ENCODE measurements at places on chromosomes 7 and 10. TPM values are rescaled to one million over a fixed set of nuclear protein-coding genes. Genes with fewer than 3 reads are reported as not detected.

GRCh38 chr10:33315891-33316290, 18.6 kb downstream of the NRP1 start:
- no peak overlapping the region for H3K4me3 ChIP-seq
- peaks cover 8% of the 10 kb centered on the region for H3K4me1 ChIP-seq
- no peaks in the 10 kb centered on the region for H3K27me3 ChIP-seq
- DNase-seq: no peak

Gene PDK4
- polyA plus RNA-seq: 0.10 TPM

Gene UTF1
- polyA plus RNA-seq: not detected

GRCh38 chr10:4637657-4638056, 188.3 kb upstream of the AKR1E2 start:
- no peak overlapping the region for H3K4me3 ChIP-seq
- no peaks in the 10 kb centered on the region for H3K36me3 ChIP-seq
- H3K4me1 ChIP-seq: no peaks in the 10 kb centered on the region
- H3K27me3 ChIP-seq: no peaks in the 10 kb centered on the region
- no peak for DNase-seq

DNA sequence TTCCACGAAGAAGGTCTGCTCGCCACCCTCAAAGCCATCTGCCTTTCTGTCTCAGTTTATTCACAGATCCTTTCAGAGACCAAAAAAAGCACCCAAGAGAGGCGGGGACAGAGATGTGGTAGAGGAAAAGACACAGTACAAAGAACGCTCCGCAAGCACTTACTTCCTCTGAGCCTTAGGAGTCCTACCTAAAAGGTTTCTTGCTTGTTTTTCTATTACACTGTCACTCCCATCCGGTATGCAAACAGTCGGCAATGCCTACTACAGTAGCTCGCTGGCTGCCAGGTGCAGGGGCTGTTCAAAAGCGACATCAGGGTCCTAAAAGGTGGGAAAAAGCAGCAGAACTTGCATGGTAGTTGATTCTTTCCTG, 816 bp downstream of the TECPR1 start:
- H3K27ac ChIP-seq: no peak overlapping the region
- peaks cover 19% of the 10 kb centered on the region for H3K4me1 ChIP-seq
- no peaks in the 10 kb centered on the region for H3K27me3 ChIP-seq
- peak overlapping the region; percentile 79 for H3K4me3 ChIP-seq
- no peak for DNase-seq

- DNase-seq: no peak
- no peak overlapping the region for H3K4me3 ChIP-seq
- H3K4me1 ChIP-seq: peaks cover 7% of the 10 kb centered on the region
- H3K27ac ChIP-seq: peak overlapping the region; percentile 98
- no peaks in the 10 kb centered on the region for H3K27me3 ChIP-seq
Measured at GRCh38 chr10:120607710-120608703, 151.0 kb downstream of the PLPP4 start.

Gene TMEM270
- polyA plus RNA-seq: 0.71 TPM

Gene POT1
- polyA plus RNA-seq: 18.1 TPM

DNA sequence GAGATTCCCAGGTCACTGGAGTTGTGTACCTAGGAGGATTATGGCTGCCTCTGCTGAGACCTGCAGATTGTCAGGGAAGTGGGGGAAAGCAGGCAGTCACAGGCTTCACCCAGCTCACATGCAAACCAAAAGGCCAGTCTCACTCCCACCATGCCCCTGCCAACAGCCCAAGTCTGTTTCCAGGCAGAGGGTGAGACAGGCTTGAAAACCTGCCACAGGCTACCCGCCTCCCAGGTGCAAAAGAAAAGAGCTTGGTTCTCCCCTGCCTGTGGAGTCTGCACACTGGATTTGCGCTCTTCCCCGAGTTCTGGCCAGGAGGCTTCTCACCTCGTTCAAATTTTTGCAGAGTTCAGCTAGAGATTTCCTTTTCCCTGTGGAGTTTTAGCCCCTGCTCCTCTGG, 119.5 kb downstream of the RUNDC3B start:
- no peak for DNase-seq
- no peak overlapping the region for H3K27ac ChIP-seq
- H3K4me3 ChIP-seq: no peak overlapping the region
- no peaks in the 10 kb centered on the region for H3K36me3 ChIP-seq

DNA sequence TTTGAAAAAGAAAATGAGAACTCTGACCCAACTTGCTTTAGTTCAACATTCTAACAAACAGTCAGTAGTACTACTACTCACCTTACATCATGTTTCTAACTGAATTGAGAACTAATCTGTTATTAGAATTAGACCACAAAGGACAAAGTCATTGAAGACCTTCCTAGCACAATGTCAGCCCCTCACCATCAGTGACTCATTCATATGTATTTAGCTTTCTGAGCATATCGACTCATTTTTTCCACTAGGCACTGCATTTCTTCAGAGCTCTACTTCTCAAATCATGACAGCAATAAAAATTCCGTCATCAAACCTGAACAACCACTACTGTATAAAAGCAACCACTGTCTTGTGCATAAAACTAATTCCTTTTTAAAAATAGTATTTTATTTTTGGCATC, 4.4 kb upstream of the LRRN3 start:
- no peak for DNase-seq
- peaks cover 7% of the 10 kb centered on the region for H3K4me1 ChIP-seq
- no peaks in the 10 kb centered on the region for H3K36me3 ChIP-seq
- H3K4me3 ChIP-seq: no peak overlapping the region
- no peak overlapping the region for H3K27ac ChIP-seq

DNA sequence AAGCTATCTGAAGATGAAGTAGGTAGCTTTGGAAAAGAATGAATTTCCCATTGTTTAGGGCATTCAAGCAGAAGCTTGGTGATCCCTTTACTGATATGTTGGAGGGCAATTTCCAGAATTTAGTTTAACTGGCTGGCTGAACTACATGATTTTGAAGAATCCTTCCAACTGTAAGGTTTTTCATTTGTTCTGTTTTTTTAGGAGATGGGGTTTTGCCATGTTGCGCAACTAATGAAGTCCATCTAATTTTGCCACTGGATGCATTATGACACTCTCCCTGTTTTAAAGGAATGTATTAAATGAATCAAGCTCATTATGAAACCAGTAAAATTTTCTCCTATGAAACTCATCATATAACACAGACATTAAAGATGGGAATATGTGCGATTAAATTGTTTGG, 6.1 kb upstream of the DDX50 start:
- H3K4me3 ChIP-seq: no peak overlapping the region
- DNase-seq: no peak
- no peaks in the 10 kb centered on the region for H3K4me1 ChIP-seq

- H3K27ac ChIP-seq: no peak overlapping the region
- DNase-seq: no peak
- no peaks in the 10 kb centered on the region for H3K4me1 ChIP-seq
- H3K4me3 ChIP-seq: no peak overlapping the region
- H3K27me3 ChIP-seq: no peaks in the 10 kb centered on the region
Measured at GRCh38 chr10:129624526-129624925, 157.5 kb downstream of the MGMT start.

DNA sequence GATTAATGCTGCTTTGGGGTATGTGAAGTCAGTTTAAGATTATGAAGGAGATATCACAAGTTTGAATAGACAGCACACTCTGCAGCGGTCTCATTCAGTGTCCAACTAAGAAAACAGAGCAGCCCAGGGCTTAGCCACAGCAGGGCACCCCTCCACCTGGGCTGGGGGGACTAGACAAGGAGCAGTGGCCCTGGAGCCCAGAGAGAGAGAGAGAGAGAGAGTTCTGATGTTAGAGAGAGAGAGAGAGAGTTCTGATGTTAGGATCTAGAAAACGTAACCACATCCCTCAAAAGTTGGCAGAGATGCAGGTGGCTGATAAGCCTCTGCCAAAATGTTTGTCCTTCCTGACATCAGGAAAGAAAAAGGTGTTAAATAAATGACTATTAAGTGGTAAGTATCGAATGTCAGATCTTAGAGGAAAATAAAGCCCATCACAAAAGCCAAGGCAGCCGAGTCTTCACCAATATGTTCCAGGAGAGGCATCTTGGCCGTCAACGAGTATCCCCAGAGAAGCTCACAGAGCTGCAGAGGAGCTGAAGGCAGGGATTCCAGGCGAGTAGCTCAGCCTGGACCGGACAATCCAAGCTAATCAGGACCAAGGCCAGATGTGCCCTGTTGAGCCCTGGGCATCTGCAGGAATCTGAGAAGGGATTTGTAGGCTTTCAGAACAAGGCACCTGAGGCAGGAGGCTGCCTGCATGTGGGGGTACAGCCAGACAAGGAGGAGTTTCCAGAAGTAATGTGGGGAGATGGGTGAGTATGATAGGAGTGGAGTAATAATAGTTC, 150.1 kb upstream of the TCF7L2 start:
- no peaks in the 10 kb centered on the region for H3K36me3 ChIP-seq
- no peaks in the 10 kb centered on the region for H3K27me3 ChIP-seq
- no peak overlapping the region for H3K27ac ChIP-seq
- DNase-seq: no peak
- no peaks in the 10 kb centered on the region for H3K4me1 ChIP-seq

Gene BTBD16
- polyA plus RNA-seq: not detected

DNA sequence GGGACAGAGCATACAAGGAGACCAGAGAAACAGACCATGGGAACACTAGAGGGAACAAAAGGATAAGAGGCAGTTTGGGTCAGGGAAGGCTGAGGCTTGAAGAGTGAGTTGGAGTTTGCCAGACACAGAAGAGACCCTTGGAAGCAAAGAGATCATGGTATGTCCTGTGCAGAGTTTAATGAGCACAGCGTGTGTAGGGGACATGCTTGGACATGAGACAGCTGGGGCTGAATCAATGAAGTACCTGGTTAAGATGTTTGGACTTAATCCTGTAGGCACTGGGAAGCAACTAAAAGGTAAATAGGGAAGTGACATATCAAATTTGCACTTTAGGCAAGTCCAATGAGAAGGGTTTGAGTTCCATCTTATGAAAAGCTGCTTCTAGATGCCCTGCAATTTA, 79.6 kb downstream of the KIAA1217 start:
- no peak for DNase-seq
- no peaks in the 10 kb centered on the region for H3K4me1 ChIP-seq

GRCh38 chr10:113171662-113172061, 221.6 kb downstream of the TCF7L2 start:
- DNase-seq: peak; percentile 68
- H3K27me3 ChIP-seq: no peaks in the 10 kb centered on the region
- no peak overlapping the region for H3K4me3 ChIP-seq
- H3K4me1 ChIP-seq: peaks cover 23% of the 10 kb centered on the region

- no peak for DNase-seq
- H3K27ac ChIP-seq: no peak overlapping the region
- H3K27me3 ChIP-seq: no peaks in the 10 kb centered on the region
Measured at GRCh38 chr7:151243408-151244195, 4.9 kb downstream of the SMARCD3 start.

GRCh38 chr7:129084801-129085551, 30.1 kb upstream of the TNPO3 start:
- no peaks in the 10 kb centered on the region for H3K4me1 ChIP-seq
- 0 out of 2 replicates have a peak, but pooled peaks cover 2% of the 10 kb centered on the region for H3K27me3 ChIP-seq
- H3K4me3 ChIP-seq: no peak overlapping the region
- DNase-seq: no peak
